Neuronal stem cell (in vitro differentiated cells): ENCODE measurements at places on chromosomes 6 and 20.

- no peak for DNase-seq
These were observed 4.3 kb downstream of the CCDC167 start for GRCh38 chr6:37495244-37495934.

DNA sequence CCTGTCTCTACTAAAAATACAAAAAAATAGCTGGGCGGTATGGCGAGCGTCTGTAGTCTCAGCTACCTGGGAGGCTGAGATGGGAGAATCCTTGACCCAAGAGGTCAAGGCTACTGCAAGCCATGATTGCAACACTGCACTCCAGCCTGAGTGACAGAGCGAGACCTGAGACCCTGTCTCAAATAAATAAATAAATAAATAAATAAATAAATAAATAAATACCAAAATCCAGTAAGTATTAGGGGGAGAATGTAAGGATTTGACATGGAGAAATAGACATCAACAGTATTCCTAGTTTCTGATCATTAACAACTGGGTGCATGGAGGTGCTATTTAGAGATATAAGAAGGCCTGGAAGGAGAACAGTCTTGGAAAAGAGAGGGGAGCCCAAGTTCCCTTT lies 125.7 kb downstream of the MEI4 start:
- no peak for DNase-seq

DNA sequence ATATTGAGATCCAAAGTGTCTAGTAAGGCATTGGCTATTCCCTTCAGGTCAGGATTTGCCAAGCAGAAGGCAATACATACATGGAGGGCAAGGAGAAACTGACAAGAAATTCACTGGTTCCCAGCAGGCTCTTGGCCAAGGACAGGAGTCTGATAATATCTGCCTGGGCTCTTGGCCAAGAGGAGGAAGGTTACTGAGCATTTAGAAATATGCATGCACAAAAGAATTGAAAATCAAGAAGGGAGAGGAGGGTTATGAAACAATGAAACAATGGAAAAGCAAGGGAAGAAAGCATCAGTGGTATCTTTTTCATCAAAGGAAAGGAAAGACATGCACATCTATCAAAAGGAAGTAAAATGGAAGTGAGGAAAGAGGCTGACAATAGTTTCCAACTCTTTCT lies 42.4 kb downstream of the ARHGAP18 start:
- DNase-seq = no peak

DNA sequence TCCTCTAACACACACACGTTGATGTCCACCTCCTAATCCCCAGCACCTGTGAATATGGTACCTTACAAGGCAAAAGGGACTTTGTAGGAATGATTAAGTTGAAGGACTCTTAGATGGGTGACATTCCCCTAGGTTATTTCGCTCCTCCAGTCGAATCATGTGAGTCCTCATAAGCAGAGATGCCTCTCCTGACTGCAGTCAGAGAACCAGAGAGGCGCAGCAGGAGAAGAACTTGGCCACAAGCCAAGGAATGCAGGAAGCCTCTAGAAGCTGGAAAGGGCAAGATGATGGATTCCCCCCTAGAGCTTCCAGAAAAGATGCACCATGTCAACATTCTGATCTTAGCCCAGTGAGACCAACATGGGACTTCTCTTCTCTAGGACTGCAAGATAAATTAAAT lies 133.1 kb upstream of the PTPRT start:
- DNase-seq = no peak

- no peak for DNase-seq
These were observed 15.6 kb upstream of the SNRPB2 start for GRCh38 chr20:16714242-16714641.

- DNase-seq = no peak
These were observed 257.9 kb downstream of the MAFB start for GRCh38 chr20:40431112-40431511.

DNA sequence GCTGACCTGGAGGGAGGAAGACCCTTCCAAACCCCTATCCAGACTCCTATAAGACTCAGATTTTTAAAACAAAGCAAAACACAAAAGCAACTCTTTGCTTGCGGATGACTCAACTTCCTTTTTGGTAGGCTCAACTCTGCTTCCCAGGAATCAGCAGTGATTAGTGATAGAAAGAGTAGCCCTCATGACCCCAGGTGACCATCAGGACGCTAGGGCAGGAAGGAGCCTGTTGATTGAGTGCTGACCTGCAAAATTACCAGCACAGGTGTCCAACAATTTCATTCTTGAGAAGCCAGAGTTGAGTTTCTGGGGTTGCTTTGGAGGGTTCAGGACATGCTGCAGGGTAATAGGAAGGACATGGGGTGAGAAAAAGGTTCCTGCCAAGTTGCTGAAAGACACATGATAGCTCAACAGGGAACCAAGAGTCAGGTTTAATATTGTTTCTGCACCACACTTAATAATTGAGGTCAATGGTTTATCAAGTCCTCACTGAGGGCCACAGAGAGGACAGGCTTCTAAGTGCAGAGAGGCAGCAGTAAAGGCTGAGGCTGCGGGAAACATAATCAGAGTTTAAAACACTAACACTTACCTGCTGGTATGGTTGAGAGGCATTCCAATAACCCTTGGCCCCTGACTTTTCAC lies 67.4 kb upstream of the BMP2 start:
- no peak for DNase-seq

- no peak for DNase-seq
These were observed 59.9 kb upstream of the PMEPA1 start for GRCh38 chr20:57769756-57770155.
